ENCODE measurements at places on chromosomes 13 and 19. TPM values are rescaled to one million over a fixed set of nuclear protein-coding genes. Genes with fewer than 3 reads are reported as not detected.

DNA sequence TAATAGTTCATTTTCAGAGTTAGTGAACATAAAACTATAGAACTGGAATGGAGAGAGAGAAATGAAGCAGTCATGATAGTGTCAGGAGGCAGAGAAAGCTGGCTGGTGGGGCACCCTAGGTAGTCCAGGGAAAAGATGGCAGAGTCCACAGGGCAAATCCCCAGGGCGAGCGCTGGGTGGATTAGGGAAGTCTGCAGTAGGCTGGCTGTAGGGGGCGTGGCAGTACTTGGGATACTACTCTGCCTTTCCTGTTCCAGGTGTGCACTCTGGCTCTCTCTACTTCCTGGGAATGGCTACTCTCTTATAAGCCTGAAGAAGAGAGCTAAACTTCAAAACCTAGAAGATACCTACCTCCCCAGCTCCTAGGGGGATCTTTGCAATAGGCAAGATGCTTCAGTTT lies 232.9 kb upstream of the SLC10A2 start:
- DNase-seq: no peak

DNA sequence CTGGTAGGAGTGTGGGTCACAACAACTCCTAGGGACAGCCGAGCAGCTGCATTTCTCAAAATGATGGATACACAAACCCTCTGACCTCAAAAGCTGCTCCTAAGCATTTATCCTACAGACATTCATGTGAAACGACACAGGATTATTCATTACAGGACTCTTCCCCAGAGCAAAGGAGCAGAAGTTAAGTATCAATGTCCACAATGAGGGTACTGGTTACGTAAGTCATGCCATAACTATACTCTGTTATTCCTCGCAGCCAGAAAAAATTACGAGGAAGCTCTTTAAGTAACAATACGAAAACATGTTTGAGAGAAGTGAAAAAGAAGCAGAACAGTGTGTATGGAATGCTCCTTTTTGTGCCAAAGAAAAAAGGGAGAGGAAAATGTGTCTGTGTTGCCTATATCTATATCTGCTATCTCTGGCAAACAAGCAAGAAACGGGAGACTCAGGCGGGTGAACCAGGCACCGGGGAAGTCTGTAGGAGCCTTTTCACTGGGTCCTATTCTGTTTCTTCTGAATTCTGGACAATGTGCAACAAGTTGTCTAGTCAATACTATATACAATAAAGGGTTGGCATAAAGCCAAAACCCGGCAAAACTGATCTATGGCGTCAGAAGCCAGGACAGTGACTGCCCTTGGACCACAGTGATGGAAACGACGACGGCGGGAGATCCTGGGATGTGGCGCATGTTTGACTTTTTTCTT lies 1.3 kb downstream of the ISOC2 start:
- DNase-seq: no peak

DNA sequence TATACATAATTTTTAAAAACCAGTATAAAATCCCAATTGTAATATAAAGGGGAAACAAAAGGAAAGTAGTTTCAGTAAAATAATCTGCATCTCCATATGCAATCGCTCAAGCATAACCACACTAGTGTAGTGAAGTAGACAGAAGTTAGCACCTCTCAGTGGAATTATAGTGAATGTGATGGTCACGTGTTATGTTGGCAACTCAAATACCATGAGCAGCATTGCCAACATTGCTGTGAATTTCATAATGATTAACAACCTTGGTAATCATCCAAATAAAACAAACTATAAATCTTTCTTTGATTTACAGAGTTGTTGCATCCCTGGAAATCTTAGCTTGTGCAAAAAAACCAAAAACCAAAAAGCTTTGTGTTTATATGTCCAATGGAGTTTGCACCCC lies 77.3 kb upstream of the SIAH3 start:
- peak; percentile 28 for DNase-seq

DNA sequence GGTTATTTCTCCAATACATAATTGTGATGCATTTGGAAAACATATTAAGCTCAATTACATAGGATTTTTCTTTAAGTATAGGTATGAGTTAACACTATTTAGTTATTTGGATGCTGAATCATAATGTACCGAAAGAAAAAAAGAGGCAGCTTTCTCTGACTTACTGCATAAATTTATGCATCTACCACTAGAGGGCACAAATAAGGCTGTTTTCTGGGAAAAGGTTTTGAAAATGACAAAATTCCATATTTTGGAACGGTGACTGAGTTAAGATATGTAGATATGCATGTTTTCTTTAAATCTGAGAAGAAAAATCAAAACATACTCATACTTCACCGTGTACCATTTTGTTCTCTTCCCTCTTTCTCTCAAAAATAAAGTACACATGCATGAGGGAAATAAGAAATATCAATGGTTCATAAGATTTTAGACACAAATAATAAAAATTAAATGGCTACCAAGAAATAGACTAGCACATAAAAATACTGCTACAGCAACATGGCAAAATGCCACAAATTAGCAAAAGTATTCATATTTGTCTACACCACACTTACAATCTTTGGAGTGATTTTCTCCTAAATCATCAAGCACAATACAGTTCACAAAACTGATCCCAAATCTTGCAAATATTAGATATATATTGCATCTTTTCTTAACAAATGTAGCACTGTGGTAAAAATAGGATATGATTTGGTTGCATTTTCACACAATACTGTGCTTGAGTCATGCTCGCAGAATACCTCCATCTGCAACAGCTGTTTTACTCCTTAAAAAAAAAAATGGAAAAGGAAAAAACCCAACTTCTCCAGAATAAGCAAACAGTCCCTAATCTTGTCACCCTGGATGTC lies 260.0 kb downstream of the FGF14 start:
- no peak for DNase-seq

GRCh38 chr13:98180092-98180491 lies 3.0 kb upstream of the RNF113B start:
- no peak for DNase-seq

- DNase-seq: no peak
Observed at GRCh38 chr19:50823389-50824042, at the start of gene KLK1. Gene KLK1 (minus strand): TSS chr19:50823787. CDS start chr19:50823748, 39 bp downstream.

Gene CLIP3
- total RNA-seq: 4.6 TPM
